Tracheal epithelial cell (primary cell): ENCODE measurements at places on chromosomes 16 and 17. TPM values are rescaled to one million over a fixed set of nuclear protein-coding genes. Genes with fewer than 3 reads are reported as not detected.

PRCD gene
- 0.21 and 3.1 TPM in 2 replicates for total RNA-seq

EXOC3L1 gene
- not detected in 2 replicates for total RNA-seq

SHPK gene
- 7.5 and 7.7 TPM in 2 replicates for total RNA-seq

CDC27 gene
- 68.2 and 72.9 TPM in 2 replicates for total RNA-seq

WSCD1 gene
- total RNA-seq: under 0.01 and 3.9 TPM in 2 replicates

CTRB1 gene
- not detected in 2 replicates for total RNA-seq

DUSP3 gene
- total RNA-seq: 39.4 and 69.2 TPM in 2 replicates

CCL18 gene
- not detected in 2 replicates for total RNA-seq

LGALS9 gene
- total RNA-seq: 0.96 TPM in 1 of 2 replicates, not detected in the other

EVPLL gene
- total RNA-seq: 0.24 and 4.0 TPM in 2 replicates

EPX gene
- not detected in 2 replicates for total RNA-seq

DOC2A gene
- 0.72 TPM in 1 of 2 replicates, not detected in the other for total RNA-seq

ST6GALNAC1 gene
- total RNA-seq: 0.96 and 4.5 TPM in 2 replicates

ABCA6 gene
- total RNA-seq: under 0.01 TPM in 2 replicates

CCL16 gene
- not detected in 2 replicates for total RNA-seq

SRL gene
- under 0.01 TPM in 1 of 2 replicates, not detected in the other for total RNA-seq

CLEC3A gene
- not detected in 2 replicates for total RNA-seq

HSD11B2 gene
- 1.9 and 3.8 TPM in 2 replicates for total RNA-seq

TMEM100 gene
- not detected in 2 replicates for total RNA-seq

KRTAP3-1 gene
- total RNA-seq: not detected in 2 replicates

KRT39 gene
- total RNA-seq: not detected in 2 replicates

GPR139 gene
- not detected in 2 replicates for total RNA-seq

ZPBP2 gene
- total RNA-seq: not detected in 2 replicates

HP gene
- total RNA-seq: not detected in 2 replicates

CD300LD gene
- not detected in 2 replicates for total RNA-seq

NEUROD2 gene
- not detected in 2 replicates for total RNA-seq

UTS2R gene
- total RNA-seq: not detected in 2 replicates

NPIPB13 gene
- total RNA-seq: 0.72 and 2.8 TPM in 2 replicates
